Kidney (tissue), 22 donors: ENCODE measurements at places on chromosomes 1 and 21. TPM values are rescaled to one million over a fixed set of nuclear protein-coding genes. Genes with fewer than 3 reads are reported as not detected.

DNA sequence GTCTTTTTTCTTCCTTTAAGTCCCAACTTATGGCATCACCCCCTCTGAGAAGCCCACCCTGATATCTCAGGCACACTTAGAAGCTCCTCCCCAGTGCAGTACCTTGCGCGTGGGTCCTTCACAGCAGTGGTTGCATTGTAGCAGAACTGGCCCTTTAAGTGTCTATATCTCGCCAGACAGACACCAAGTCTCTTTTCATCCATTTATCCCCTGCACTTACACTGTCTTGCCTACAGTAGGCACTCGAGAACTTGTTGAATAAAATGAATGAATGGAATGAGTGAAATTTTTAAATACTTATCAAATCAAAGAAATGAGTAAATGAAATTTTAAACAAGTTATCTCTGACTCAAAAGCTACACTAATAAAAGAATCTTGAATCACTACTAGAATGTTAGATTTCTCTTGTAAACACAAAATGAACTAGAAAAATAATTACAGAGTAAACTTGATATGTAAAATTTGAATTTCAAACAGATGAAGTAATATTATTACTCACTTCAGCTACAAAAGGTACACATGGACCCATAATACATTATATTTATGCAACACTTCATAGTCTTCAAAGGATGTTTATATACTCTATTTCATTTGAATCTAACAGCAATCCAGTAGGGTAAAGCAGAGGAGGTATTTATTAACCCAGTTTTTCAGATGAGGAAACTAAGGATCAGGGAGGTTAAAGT, 54.7 kb upstream of the MAN1A2 start:
- DNase-seq: no peak

GRCh38 chr1:181251001-181251712, 162.7 kb downstream of the IER5 start:
- DNase-seq: no peak

Gene GBP6
- not detected for polyA plus RNA-seq

Gene SDC3
- polyA plus RNA-seq: 11.0 TPM

Gene CFAP126
- polyA plus RNA-seq: 2.5 TPM

DNA sequence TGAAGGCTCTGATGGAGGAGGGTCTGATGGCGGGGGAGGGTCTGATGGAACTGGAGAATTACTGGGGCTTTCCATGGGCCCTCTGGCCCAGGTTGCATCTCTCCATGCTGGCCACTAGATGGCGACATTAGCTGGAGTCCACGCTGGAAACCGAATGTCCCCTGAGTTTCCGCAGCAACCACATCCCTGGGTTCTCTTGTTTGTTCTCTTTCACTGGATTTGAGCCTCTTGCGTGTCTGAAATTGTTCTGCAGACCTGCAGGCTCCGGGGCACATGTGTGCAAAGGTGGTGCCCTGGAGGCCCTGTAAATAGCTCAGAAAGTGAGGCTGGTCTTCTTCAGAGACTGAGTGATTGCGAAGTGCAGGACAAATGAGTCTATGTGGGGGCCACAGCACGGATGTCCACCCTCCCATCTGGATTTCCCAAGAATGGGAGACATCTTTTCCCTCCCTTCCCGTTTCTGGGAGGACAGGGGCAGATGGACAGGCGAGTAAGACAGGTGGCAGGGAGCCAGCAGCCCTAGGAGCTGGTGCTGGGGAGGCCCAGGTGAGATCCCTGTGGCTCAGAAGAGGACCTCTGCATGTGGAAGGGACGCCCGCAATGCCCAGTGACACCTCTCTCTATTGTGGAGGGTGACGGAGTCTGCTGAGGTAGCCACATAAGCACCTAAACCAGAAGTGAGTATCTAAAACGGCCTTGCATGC, 73.2 kb upstream of the ABCG1 start:
- peak; percentile 73 for DNase-seq

Gene CORT
- 0.62 TPM for polyA plus RNA-seq
